T-helper 17 cell (primary cell): ENCODE measurements at places on chromosomes 12 and 14.
A peak's percentile ranks its signal among the peaks of the same experiment; 100 is the strongest.

DNA sequence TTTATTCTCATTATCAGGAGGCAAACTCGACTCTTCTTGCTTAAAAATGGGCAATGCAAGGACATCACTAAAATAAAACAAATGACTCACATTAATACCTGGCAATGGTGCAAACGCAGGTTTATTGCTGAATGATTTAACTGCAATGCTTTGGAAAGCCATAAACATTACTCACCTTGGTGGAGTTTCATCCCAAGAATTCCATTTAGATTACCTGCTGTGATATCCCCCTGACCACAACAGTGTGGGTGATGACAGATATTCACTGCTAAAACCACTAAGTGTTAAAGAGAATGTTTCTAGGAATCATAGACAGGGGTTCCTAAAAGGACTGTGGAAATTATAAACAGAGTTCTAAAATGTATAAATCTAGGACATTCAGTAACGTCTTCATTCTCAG, 35.3 kb upstream of the CSRNP2 start:
- H3K4me1 ChIP-seq, result peaks cover 3% of the 10 kb centered on the region
- H3K36me3 ChIP-seq, result peaks cover 7% of the 10 kb centered on the region
- DNase-seq, result no peak
- no peak overlapping the region for H3K4me3 ChIP-seq

GRCh38 chr12:6818222-6818621, 3.4 kb upstream of the GPR162 start:
- H3K27ac ChIP-seq, result peak overlapping the region; percentile 16
- H3K4me1 ChIP-seq, result peaks cover 21% of the 10 kb centered on the region
- DNase-seq, result no peak
- peaks cover 14% of the 10 kb centered on the region for H3K36me3 ChIP-seq
- H3K4me3 ChIP-seq, result no peak overlapping the region

DNA sequence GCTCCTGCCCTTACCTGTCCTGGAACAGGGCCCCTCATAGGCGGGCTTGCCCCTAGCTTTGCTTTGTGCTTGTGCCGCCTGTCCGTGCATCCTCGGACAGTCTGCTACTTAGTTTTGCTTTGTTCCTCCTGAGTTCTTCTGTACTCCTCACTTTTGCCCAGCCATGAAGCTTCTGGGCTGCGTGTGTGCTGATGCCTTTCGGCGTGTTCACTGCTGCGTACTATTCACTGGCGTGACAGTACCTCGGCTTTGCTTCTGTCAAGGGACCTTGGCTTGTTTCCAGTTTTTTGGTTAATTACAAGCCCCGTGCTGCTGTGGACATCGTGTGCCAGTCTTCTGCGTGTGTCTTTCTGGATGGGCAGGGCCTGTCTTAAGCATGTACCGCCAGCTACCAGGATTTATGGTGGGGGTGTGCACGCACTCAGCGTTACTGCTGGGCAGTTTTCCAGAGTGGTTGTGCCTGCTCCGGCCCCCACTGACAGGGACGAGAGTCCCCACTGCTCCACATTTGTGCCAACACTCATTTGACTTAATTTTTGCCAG, 2.5 kb downstream of the PACS2 start:
- no peaks in the 10 kb centered on the region for H3K27me3 ChIP-seq
- peak overlapping the region; percentile 47 for H3K27ac ChIP-seq
- peak overlapping the region; percentile 95 for H3K4me3 ChIP-seq
- no peaks in the 10 kb centered on the region for H3K36me3 ChIP-seq
- peaks cover 15% of the 10 kb centered on the region for H3K4me1 ChIP-seq
- DNase-seq, result no peak

DNA sequence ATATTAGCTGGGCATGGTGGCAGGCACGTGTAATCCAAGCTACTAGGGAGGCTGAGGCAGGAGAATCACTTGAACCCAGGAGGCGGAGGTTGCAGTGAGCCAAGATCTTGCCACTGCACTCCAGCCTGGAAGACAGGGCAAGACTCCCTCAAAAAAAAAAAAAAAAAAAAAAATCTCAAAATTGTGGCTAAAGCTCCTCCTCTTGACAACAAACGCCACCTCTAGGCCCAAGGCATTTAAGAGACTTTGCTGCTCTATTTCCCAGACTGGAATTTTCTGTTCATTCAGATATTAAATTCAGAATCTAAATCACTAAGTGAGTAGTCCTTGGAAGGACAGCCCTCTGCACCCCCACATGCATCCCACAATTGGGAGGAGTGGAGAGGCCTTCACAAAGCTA, 1.4 kb downstream of the ZFYVE1 start:
- peak overlapping the region; percentile 99 for H3K4me3 ChIP-seq
- H3K36me3 ChIP-seq, result peaks cover 8% of the 10 kb centered on the region
- no peak for DNase-seq
- peaks cover 44% of the 10 kb centered on the region for H3K4me1 ChIP-seq
- H3K27ac ChIP-seq, result peak overlapping the region; percentile 89
